Fibroblast of the aortic adventitia (primary cell): ENCODE measurements at places on chromosomes 2 and 18. TPM values are rescaled to one million over a fixed set of nuclear protein-coding genes. Genes with fewer than 3 reads are reported as not detected.

The PRKCE gene
- 12.5 and 17.9 TPM in 2 replicates for total RNA-seq

The ALK gene
- 0.27 and 0.82 TPM in 2 replicates for total RNA-seq

The MYOM1 gene
- 0.90 and 7.5 TPM in 2 replicates for total RNA-seq

The EFR3B gene
- 0.99 and 1.1 TPM in 2 replicates for total RNA-seq

The PUM2 gene
- 25.7 and 50.0 TPM in 2 replicates for total RNA-seq

The MROH2A gene
- total RNA-seq: under 0.01 TPM in 1 of 2 replicates, not detected in the other

The TFPI gene
- 72.5 and 596 TPM in 2 replicates for total RNA-seq

The SPP2 gene
- total RNA-seq: 0.36 TPM in 1 of 2 replicates, not detected in the other

The SLC23A3 gene
- 1.6 and 3.1 TPM in 2 replicates for total RNA-seq

The GAD1 gene
- not detected in 2 replicates for total RNA-seq

The TGFA gene
- total RNA-seq: not detected in 2 replicates

The VWC2L gene
- not detected in 2 replicates for total RNA-seq

The CXCR2 gene
- total RNA-seq: not detected in 2 replicates

The LRP2 gene
- 0.41 TPM in 1 of 2 replicates, not detected in the other for total RNA-seq

The SERTAD2 gene
- total RNA-seq: 19.1 and 34.4 TPM in 2 replicates

The DES gene
- total RNA-seq: 3.3 and 4.7 TPM in 2 replicates

The SLC19A3 gene
- 0.18 and 1.6 TPM in 2 replicates for total RNA-seq

The RPRM gene
- total RNA-seq: 0.27 TPM in 1 of 2 replicates, not detected in the other

The ABCG8 gene
- total RNA-seq: not detected in 2 replicates

The CYBRD1 gene
- total RNA-seq: 412 and 741 TPM in 2 replicates

The FAM237A gene
- total RNA-seq: not detected in 2 replicates

The RESP18 gene
- total RNA-seq: not detected in 2 replicates

The TDRD15 gene
- total RNA-seq: not detected in 2 replicates

The CD226 gene
- total RNA-seq: 0.08 and 0.99 TPM in 2 replicates

The TM4SF20 gene
- total RNA-seq: 0.57 TPM in 1 of 2 replicates, not detected in the other

The SMYD1 gene
- total RNA-seq: not detected in 2 replicates

The CCDC141 gene
- total RNA-seq: 1.8 and 2.7 TPM in 2 replicates

The REG1B gene
- total RNA-seq: not detected in 2 replicates

The TFCP2L1 gene
- under 0.01 TPM in 1 of 2 replicates, not detected in the other for total RNA-seq

The ZNF804A gene
- 4.7 and 12.9 TPM in 2 replicates for total RNA-seq

The REEP1 gene
- 0.27 TPM in 1 of 2 replicates, not detected in the other for total RNA-seq

The FKBP1B gene
- total RNA-seq: 3.5 and 7.9 TPM in 2 replicates

The PRSS56 gene
- not detected in 2 replicates for total RNA-seq

The ARHGEF33 gene
- total RNA-seq: 0.25 and 0.54 TPM in 2 replicates

The STEAP3 gene
- total RNA-seq: 7.0 and 50.9 TPM in 2 replicates

The NPAS2 gene
- 5.4 and 24.3 TPM in 2 replicates for total RNA-seq

The ZBTB7C gene
- total RNA-seq: 0.09 and 0.41 TPM in 2 replicates
